A673 (cell line): ENCODE measurements at places on chromosomes 11 and 22. TPM values are rescaled to one million over a fixed set of nuclear protein-coding genes. Genes with fewer than 3 reads are reported as not detected.

Gene KDM4E
- not detected in 2 replicates for total RNA-seq

Gene GLYAT
- 0.39 TPM in 1 of 2 replicates, not detected in the other for total RNA-seq

Gene MS4A3
- total RNA-seq: not detected in 2 replicates

Gene OR8A1
- total RNA-seq: not detected in 2 replicates

Gene XRCC6
- total RNA-seq: 545 and 558 TPM in 2 replicates

Gene SLC7A4
- not detected in 2 replicates for total RNA-seq

Gene NLRP14
- not detected in 2 replicates for total RNA-seq

Gene PATE4
- total RNA-seq: not detected in 2 replicates

Gene OR10A2
- total RNA-seq: not detected in 2 replicates

Gene GNAZ
- total RNA-seq: 5.1 and 8.0 TPM in 2 replicates

Gene TENM4
- 0.11 and 0.68 TPM in 2 replicates for total RNA-seq

Gene SYCE3
- not detected in 2 replicates for total RNA-seq

Gene IPO7
- total RNA-seq: 141 and 174 TPM in 2 replicates

Gene PYGM
- total RNA-seq: 2.4 and 2.9 TPM in 2 replicates

Gene CD6
- total RNA-seq: not detected in 2 replicates

Gene SCGB1A1
- total RNA-seq: not detected in 2 replicates

Gene CECR2
- total RNA-seq: 4.1 and 6.6 TPM in 2 replicates

Gene CARNS1
- total RNA-seq: 0.13 and 0.28 TPM in 2 replicates

Gene GRAMD1B
- 12.8 and 13.0 TPM in 2 replicates for total RNA-seq

Gene KRTAP5-8
- not detected in 2 replicates for total RNA-seq

Gene TPH1
- total RNA-seq: 0.21 and 0.24 TPM in 2 replicates

Gene TSPAN32
- total RNA-seq: not detected in 2 replicates

Gene CRYBB2
- total RNA-seq: 0.39 TPM in 1 of 2 replicates, not detected in the other

Gene MMP10
- total RNA-seq: 4.0 TPM in 2 replicates

Gene MRPL21
- 126 and 138 TPM in 2 replicates for total RNA-seq

Gene PHLDA2
- 25.0 and 33.7 TPM in 2 replicates for total RNA-seq

Gene B3GAT1
- 3.7 and 5.5 TPM in 2 replicates for total RNA-seq
